ENCODE measurements at places on chromosomes 3 and 15. TPM values are rescaled to one million over a fixed set of nuclear protein-coding genes. Genes with fewer than 3 reads are reported as not detected.

GRCh38 chr15:72521682-72522081 lies 47.6 kb downstream of the ARIH1 start:
- DNase-seq = no peak

- DNase-seq = no peak
Observed at GRCh38 chr3:31041161-31041978, 146.9 kb upstream of the GADL1 start.

- no peak for DNase-seq
Observed at GRCh38 chr3:4581920-4582611, 88.9 kb downstream of the ITPR1 start.

TF gene
- total RNA-seq = 3.2 TPM

CCR4 gene
- total RNA-seq = 0.69 TPM

GRCh38 chr3:129305592-129306091 lies 27.0 kb downstream of the HMCES start:
- peak; percentile 57 for DNase-seq

- no peak for DNase-seq
Observed at GRCh38 chr15:48087844-48088243, 32.9 kb upstream of the SLC24A5 start.

GRCh38 chr15:74387621-74388362 lies 20.3 kb upstream of the CYP11A1 start:
- DNase-seq = no peak

PLOD2 gene
- 66.7 TPM for total RNA-seq

DNA sequence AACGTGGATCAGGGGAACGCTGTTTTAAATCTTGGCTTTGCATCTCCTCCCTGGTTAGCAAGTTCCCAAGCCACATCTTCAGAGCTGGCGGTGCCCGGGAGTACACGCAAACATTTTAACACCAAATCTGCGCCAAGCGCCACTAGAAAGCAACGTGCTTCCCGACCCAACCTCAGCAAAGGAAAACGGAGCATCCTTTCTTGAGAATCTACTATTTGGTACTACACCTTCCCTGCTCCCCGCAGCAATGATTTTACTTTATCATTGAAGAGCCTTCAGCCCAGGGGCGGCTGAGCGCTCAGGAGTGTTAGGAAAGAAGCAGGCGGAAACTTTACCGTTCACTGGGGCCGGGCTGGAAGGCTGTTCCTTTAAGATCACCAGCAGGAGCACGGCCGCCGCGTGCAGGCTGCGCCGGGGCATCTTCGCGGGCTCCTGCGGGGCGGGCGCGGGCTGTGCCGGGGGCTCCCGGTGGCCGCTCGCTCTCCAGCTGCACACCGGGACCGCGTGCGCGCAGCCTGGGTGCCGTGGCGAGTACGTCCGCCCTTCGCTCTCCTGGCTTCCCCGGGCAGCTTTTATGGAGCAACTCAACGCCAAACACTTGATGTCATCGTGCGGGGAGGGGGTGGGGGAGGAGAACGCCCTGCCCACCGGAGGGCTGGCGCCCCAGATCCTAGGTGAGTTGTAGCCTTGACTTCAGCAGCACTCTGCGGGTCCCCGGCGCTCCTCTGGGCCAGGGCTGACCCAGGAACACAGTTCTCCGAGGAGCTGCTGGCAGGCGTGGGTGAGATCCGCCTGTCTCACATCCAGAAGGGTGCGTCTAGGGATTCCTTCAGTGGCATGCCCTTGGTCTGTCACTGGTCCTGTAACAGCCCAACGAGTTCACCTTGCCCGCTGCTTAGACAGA lies at the start of gene CA12:
TSS of gene CA12 (minus strand) at position 546 of the 904 bp plus-strand sequence. CDS start at position 420, 126 bp downstream.
- peak; percentile 86 for DNase-seq

RTP1 gene
- total RNA-seq = not detected

- DNase-seq = peak; percentile 37
Observed at GRCh38 chr3:58071480-58071971, 63.3 kb downstream of the FLNB start.

GRCh38 chr3:171907761-171908160 lies 64.6 kb downstream of the TMEM212 start:
- no peak for DNase-seq

- no peak for DNase-seq
Observed at GRCh38 chr3:113560271-113560670, 27.9 kb downstream of the SIDT1 start.

GRCh38 chr3:129016720-129017483 lies 15.8 kb downstream of the EFCC1 start:
- peak; percentile 74 for DNase-seq

LYZL4 gene
- not detected for total RNA-seq

All from colonic mucosa (tissue), 4 donors.